Bone marrow (tissue), 2 donors: ENCODE measurements at places on chromosomes 2 and 18.

DNA sequence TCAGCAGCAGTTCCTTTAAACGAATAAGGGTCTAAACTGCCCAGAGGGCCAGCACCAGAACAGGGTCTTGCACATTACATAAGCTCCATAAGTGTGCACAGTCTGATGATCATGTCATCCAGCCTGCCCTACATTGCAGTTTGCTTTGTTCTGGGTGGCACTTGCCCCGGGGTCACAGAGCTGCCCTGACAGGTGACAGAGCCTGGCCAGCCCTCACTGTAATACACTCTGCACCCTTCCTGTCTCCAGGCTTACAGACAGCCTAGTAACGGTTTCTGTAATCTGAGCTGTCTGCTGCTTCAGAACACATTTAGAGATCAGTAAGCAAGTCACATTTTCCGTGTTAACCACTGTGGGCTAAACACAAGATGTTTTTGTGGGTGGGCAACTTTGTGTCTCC, 213.3 kb downstream of the FAM210A start:
- DNase-seq = no peak

- DNase-seq = no peak
Measured at GRCh38 chr2:51153236-51153635, 121.3 kb upstream of the NRXN1 start.

GRCh38 chr2:146908776-146909175, 936.1 kb upstream of the ACVR2A start:
- no peak for DNase-seq

DNA sequence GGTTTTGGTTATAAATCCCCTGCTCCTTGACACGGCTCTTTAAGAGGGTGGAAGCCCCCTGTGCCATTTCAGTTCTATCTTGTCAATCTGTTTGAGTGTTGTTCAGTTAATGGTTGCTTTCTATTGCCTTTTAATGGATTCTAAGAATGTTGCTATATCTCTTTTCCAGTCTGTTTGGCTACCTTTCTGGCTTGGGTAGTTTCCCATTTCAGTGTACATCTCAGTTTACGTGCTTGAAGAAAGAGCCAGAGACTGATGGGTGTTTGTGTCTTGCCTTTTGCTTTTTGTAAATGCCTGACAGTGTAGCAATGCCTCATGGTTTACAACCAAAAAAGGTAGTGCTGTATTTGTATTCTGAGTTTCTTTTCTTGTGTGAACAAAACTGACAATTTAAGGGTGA, 45.3 kb downstream of the SPATS2L start:
- DNase-seq = no peak

GRCh38 chr2:167005096-167005495, 116.8 kb downstream of the XIRP2 start:
- DNase-seq = no peak

GRCh38 chr2:43088143-43089073, 138.0 kb downstream of the ZFP36L2 start:
- DNase-seq = no peak

GRCh38 chr18:42174909-42175308, 219.9 kb downstream of the PIK3C3 start:
- DNase-seq = no peak

- no peak for DNase-seq
Measured at GRCh38 chr18:47448956-47449355, 197.5 kb upstream of the SKOR2 start.

DNA sequence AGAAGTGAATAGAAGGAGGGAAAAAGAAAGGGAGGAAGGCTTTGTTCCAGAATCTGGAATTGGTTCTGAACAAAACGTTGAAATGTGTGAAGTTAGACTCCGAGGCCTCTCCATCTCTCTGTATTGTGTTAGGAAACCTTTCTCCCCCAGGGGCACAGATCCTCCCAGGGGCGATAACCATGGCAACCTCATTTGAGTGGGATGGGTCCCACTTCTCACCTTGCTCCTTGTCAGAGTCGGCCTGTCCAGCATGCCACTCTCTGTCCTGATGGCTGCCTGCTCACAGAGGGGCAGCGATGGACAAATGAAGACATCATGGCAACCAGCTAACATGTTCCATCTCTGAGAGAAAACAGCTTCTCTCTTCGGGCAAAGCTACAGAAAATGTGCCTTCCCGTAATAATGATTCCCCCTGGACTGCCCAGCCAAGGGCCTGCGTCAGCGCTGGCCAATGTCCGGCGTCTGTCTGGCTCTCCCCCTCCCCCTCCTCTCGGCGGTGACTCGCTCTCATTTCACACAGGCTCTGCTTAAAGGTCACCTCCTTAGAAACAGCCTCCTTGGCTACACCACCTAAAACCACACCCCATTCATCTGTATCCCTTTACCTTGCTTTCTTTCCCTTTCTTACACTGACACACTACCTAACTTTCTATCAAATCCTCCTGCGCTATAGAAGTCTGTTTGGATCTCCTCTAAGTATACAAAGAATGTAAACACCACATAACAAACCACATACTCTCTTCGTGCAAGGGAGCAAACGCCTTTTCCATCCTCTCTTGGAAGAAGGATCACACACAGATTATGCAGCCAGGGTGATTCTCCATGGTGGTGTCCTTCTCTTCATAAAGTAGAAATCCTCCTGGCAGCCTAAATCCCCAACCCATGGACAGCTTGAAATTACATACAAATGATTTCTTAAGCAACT, 32.1 kb upstream of the TTC39C start:
- no peak for DNase-seq

GRCh38 chr2:123453046-123453700, 571.9 kb upstream of the CNTNAP5 start:
- DNase-seq = no peak

DNA sequence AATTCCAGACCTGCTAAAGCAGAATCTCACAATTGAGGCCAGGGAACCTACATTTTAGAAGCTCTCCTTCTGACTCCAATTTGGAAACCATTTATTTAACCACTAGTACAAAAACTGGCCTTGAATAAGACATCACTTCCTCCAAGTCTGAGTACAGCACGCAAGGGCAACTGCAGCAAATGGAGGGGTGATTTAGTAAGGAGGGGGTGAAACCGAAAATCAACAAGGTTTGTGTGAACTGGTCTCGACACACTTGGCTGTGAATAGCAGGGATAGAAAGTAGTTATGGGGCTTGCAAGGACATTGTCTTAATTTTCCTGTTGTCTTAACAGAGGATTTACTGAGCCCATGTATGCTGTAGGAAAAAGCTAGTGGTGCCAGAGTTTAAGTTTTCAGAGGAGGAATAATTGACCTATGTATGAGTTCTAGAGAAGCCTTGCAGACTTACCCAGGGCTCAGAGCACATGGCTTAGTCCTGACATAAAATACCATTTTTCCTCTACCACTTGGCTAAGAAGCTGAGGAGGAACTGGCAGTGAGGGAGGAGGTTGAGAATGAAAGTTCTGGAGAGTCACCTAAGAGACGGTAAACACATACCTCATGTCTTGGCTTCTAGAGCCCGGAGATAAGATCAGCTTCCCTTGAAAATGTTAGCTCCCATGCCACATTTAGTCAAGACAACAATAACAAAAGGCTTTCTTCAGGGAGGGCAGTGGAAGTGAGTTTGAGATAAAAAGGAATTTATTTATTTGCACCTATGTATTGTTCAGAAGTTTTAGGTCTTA, 114.8 kb downstream of the SMAD2 start:
- no peak for DNase-seq

GRCh38 chr18:78878335-78878734, 101.3 kb upstream of the SALL3 start:
- DNase-seq = no peak

DNA sequence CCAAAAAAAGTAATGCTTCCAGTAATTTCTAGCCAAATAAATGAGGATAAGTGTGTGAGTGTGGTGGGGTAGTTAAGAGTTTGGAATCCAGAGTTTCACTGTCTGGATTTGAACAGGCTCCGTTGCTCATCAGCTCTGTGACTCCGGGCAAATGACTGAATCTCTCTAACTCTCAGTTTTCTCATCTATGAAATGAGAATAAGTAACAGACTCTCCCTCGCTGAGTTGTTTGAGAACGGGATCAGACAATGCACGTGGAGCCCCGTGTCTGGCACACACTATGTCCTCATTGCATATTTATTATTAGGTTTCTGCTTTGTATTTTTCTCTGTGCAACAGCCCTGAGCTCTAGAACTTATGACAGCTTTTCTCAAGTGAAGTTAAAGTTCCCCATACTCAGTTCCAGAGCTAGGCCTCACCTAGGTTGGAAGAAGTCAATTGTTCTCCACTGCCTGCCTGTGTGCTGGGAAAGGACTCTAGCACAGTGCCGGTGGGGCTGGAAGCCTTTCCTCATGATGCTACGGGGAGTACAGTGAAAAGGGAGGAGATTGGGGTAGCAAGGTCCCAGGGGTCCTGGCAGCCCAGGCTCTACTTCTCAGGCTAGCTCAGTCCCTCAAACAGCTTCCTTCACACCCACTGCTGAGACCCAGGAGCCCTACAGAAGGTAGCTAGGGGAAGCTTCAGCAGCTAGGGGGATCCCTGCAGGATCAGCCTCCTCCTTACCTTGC, 1.7 kb upstream of the ICOS start:
- no peak for DNase-seq

DNA sequence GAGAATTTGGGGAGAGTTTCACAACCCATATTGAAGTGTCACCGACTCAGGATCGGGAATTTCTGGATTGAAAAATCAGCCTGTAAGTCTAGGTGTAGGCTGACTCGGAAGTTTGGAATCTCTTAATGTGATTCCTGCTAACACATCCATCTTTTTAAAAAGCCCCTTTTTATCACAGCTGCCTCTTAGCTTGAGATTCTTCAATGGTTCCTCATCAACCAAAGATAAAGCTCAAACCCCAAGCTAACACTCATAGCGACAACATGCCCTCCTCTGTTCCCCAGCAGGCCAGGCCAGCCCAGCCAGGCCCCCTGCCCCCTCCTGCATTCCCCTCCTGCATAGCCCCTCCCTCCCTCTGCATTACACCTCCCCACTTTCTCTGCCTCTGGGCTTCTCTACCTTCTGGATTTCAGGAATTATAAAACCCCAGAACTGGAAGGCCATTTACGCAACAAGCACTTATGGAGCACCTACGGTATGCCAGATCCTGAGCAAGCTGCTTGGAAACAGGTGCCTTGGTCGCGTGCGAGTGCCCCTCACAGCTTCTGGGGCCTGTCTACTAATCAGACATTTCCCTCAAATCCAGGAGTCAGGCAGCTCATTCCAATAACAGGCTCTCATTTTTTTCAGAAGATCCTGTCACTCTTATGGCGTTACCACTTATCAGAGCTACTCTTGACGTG, 63.4 kb downstream of the EMX1 start:
- DNase-seq = no peak

DNA sequence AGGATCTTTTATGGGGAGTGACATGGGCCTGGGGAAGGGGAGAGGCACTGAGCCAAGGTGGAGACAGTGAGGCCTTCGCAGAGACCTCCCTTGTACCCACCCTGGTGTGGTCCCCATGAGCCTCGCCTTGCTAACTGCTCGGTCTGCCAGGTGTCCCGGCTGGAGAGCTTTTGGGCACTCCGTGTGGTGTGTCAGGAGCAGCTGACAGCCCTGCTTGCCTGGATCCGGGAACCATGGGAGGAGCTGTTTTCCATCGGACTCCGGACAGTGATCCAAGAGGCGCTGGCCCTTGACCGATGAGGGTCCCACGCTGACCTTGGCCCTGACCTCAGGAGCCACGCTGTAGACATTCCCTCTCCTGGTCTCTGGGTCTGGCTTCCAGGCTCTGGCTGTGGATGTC, 11.5 kb upstream of the SLC4A3 start:
- DNase-seq = no peak

DNA sequence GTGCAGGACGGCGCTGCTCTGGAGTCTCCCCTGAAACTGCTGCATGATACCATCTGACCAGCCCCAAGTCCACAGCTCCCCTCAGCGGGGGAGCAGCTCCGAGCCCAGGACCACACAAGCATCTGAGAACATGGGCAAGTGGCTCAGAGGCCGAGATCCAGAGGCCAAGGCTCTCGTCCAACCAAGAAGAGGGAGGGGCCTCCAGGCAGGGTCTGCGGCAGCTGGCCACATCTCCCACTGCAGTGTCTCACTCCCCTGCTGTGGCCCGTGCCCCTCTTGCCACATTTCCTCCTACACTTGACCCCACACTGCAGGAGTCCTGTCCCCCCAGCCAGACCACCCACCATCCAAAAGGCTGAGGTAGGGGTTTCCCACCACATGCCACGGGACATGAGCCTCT, 50.2 kb downstream of the TFCP2L1 start:
- no peak for DNase-seq

DNA sequence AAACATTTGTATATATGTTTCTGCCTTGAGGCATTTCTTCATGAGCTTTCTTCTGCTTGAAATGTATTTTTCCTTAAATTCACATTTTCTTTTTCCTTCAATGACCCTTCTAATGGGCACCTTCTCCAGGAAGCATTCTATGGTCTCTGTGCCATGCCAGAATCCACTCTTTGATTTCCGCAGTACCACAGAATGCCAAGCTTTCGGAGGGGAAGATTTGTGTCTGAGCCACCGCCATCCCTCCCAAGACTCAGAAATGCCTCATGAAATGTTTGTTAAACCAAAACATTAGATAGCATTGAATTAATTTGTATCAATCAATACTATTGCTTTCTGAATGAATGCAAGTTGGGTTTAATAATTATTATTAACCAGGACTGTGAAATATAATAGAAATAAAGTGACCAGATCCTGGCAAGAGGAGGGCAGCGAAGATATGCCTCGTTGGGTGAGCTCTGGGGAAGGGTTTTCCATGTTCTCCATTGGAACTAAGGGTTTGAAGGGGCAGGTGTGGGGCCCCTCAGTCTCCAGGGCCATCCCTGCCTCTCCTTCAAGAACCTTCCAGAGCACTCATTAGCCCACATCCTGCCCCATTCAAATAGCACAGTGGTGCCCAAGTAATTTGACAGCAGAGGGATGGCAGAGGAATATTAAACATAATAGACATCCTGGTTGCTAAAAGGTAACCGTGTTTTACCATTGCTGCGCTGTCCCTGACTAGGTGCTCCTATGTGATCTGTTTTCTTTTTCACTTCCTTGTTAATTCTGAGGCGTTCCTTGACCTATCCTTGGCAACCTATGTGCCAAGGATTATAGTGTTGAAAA, 189.6 kb downstream of the MYCN start:
- no peak for DNase-seq

GRCh38 chr2:23286031-23286757, 98.8 kb upstream of the KLHL29 start:
- DNase-seq = no peak

GRCh38 chr18:46628206-46628605, 28.8 kb downstream of the LOXHD1 start:
- DNase-seq = no peak

DNA sequence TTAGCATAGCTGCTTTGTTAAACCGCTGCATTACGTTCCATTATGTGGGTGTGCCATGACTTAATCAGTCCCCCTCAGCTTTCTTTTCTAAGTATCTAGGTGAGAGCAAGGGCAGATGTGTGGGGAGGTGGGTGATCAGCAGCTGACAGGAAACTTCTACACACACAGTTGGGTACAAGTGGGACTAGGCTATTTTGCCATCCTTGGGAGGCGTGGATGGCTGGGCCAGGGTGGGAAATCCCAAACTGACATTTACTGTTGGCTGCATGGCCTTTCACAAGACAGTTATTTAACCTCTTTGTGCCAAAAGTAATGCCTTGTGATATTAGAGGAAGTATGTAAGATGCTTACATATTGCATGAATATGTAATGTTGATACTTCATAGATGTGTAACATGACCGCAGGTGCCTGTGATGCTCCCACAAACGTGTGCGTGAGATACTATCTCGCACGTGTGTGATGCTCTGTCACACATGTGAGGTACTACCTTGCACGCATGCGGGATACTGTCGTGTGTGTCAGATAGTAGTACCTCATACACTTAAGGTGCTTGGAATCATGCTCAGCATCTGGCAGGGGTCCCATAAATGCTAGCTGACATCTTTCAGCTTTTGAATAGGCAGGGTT, 314.5 kb downstream of the PRKCE start:
- DNase-seq = no peak
